Bronchial smooth muscle cell (primary cell): ENCODE measurements at places on chromosomes 6 and 20. TPM values are rescaled to one million over a fixed set of nuclear protein-coding genes. Genes with fewer than 3 reads are reported as not detected.

The CYP24A1 gene
- under 0.01 and 0.09 TPM in 2 replicates for total RNA-seq

The TINAG gene
- not detected in 2 replicates for total RNA-seq

The PNPLA1 gene
- not detected in 2 replicates for total RNA-seq

The USP49 gene
- 2.2 and 2.4 TPM in 2 replicates for total RNA-seq

The SLC16A10 gene
- not detected in 2 replicates for total RNA-seq

The HCRTR2 gene
- not detected in 2 replicates for total RNA-seq

The COL12A1 gene
- total RNA-seq, result 258 and 261 TPM in 2 replicates

The CCR6 gene
- total RNA-seq, result not detected in 2 replicates
